ENCODE measurements at places on chromosomes 1 and 21.

DNA sequence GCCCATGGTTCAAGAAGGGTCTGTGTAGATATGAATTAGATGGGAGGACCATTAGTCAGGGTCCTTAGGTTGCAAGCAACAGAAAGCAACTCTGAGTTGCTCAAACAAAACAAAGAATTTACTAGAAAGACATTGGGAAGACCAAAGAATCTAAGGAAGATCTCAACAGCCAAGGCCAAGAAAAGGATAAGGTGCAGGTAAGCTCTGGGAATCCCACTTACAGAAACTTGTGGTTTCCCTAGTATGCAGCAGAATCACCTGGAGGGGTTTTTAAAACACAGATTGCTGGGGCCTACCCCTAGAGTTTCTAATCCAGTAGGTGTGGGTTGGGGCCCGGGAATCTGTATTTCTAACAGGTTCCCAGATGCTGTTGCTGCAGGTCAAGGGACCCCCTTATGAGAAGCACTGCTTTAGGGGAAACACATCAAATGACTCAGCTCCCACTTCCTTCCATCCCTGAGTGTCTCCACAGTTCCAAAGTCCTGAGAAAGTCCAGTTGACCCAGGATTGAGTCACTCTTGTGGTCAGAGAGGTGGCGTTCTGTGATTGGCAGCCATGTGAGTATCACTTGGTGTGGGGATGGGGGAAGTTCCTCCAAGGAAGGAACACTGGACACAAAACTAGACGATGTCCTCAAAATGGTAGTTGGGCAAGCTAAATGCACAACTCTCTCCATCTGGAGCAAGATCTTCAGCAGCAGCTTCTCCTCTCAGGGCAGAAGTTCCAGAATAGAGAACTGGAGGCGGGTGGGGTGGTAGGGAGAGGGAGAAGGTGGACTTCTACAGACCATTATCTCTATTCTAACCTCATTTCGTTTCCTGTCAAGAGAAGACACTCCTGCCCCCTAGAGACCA is 24.2 kb upstream of the EYA3 start:
- DNase-seq, result no peak

- DNase-seq, result peak; percentile 73
Measured at GRCh38 chr1:166884040-166884642, 8.1 kb upstream of the TADA1 start.

- DNase-seq, result no peak
Measured at GRCh38 chr1:231628207-231628876, 1.8 kb downstream of the DISC1 start.

GRCh38 chr1:20153000-20153418 is 13.9 kb downstream of the PLA2G2F start:
- peak; percentile 68 for DNase-seq

DNA sequence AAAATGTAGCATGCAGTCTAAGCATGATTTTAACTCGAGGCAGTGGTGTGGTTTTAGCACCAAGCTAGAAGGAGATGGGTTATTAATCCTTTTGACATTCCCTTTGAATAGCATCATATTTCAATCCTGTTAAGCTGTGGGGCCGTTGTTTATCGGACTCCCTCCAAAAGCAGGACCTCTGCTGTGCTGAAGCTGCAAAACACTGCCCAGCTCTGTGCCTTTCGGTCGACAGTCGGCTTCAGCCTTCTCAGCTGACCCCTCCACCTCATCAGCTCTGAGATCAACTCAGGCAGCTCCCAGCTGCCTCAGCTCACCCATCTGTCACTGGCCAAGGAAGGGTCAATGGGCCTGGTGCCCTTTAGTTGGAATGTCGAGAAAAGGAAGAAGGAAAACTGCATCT is 95.5 kb downstream of the KAZN start:
- DNase-seq, result no peak

DNA sequence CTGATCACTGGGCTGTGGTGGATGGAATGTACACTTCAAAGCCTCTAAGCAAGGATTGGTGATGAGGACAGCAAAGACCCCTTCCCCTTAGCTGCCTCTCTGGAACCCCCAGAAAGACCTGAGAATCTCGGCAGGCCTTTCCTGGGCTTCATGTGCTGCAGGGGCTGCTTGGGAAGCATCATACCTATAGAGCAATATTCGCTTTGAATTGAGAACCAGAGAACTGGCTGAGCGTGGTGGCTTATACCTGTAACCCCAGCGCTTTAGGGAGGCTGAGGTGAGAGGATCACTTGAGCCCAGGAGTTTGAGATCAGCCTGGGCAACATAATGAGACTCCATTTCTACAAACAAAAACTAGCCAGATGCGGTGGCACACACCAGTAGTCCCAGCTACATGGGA is 22.0 kb downstream of the CSF1 start:
- DNase-seq, result no peak

GRCh38 chr1:155703216-155703615 is 14.3 kb downstream of the DAP3 start:
- no peak for DNase-seq

DNA sequence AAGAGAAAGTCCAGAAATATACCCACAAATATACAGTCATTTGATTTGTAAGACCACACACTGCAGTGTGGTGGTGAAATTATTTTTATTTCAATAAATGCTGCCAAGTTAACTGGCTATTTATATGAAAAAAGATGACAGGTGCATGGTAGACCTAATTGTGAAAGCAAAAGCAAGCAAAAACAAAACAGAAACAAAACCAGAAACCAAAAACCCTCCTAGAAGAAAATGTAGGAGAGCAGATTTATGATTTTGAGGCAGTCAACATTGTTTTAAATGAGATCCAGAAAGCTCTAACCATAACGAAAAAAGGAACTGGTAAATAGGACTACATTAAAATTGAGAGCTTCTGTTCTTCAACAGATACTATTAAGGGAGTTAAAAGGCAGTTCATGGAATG is 303.6 kb downstream of the PRDM2 start:
- DNase-seq, result no peak

DNA sequence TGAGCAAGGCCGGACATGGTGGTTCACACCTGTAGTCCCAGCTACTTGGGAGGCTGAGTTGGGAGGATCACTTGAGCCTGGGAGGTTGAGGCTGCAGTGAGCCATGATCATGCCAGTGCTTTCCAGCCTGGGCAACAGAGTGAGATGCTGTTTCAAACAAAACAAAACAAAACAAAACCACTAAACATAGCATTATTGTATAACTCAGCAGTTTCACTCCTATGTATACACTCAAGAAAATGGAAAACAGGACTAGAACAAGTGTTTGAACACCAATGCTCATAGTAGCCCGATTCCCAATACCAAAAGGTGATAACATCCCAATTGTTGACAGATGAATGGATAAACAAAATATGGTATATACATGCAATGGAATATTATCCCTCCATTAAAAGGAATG is 1.3 kb upstream of the SPATA21 start:
- no peak for DNase-seq

DNA sequence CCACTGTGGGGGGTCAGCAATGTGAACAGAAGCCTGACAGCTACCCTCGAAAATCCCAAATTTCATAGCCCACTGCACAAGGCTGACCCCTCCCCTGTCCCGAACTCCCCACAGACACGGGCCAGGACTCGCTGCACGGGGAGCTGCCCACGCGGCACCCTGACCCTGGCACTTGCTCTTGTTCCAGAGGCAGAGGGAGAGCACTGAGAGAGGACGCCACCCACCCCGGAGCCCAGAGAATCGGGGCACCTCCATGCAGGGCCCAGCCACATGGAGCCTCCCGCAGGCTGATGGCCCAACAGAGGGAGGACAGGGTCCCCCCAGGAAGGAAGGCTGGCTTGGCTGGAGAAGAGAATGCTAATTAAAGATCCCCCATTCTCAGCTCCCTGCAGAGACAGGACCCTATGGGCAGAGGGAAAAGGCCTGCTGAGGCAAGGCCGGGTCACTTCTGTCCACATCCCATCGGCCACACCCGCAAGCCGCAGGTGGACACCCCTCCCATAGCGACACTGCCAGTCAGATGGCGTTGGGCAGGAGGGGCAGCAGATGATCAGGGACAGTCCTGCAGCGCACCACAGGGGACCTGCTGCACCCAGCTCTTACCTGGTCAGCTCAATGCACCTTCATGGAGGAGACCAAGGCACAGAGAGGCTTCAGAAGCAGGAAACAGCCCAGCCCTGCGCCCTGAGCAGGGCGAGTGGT is 136.9 kb downstream of the NPHP4 start:
- DNase-seq, result no peak

- DNase-seq, result no peak
Measured at GRCh38 chr1:197903196-197903514, 725 bp downstream of the C1orf53 start.

DNA sequence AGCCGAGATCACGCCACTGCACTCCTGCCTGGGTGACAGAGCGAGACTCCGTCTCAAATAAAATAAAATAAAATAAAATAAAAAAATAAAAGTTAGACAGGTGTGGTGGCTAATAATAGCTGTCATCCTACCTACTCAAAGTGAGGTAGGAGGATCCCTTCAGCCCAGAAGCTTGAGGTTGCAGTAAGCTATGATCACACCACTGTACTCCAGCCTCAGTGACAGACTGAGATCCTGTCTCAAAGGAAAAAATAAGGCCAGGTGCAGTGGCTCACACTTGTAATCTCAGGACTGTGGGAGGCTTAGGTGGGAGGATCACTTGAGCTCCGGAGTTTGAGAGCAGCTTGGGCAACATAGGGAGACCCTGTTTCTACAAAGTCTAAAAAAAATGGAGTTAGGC is 18.0 kb downstream of the NOL9 start:
- no peak for DNase-seq

GRCh38 chr1:22488319-22488718 is 36.7 kb downstream of the ZBTB40 start:
- DNase-seq, result no peak

DNA sequence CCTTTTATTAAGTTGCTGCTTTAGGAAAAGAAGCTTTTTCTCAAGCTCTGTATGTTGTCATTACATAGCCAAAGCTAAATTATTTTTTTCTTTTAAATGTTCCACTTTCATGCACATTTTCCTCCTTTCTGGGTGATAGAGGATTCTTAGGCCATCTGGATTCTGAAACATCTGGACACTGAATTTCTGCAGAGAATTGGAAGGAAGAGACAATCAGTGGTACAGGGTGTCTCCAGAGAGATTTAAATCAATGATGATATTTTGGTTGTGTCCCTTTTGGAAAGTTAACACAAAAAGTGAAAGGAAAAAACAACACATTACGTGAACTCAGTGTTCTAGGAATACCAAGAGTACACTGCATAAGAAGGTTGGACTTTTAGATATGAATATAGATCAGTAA is 211.4 kb upstream of the PKN2 start:
- no peak for DNase-seq

GRCh38 chr1:10734962-10735544 is 61.4 kb downstream of the CASZ1 start:
- DNase-seq, result no peak

GRCh38 chr1:185860859-185861258 is 126.7 kb downstream of the HMCN1 start:
- DNase-seq, result no peak

- no peak for DNase-seq
Measured at GRCh38 chr1:89310505-89310904, 37.8 kb upstream of the GBP5 start.

- DNase-seq, result no peak
Measured at GRCh38 chr1:86765073-86765472, 60.7 kb downstream of the SH3GLB1 start.

GRCh38 chr1:228923973-228924686 is 188.9 kb downstream of the RHOU start:
- DNase-seq, result no peak

DNA sequence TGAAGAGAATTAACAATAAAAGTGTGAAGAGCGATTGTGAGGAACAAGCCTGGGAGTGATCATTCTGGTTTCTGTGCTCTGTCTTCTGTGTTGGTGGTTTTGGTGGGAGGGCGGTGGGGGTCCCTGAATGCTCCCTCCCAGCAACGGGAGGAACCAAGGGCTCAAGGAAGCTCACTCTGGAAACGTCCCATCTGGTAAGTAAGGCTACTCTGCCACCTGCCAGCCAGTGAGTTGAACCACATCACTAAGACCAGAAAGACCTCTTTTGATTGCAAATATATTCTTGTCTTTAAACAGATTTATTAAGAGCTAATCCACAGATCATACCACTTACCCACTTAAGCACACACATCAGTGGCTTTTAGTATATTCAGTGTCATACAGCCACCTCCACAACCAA is 125.0 kb downstream of the PRDM2 start:
- DNase-seq, result no peak

GRCh38 chr1:246270236-246270635 is 236.8 kb downstream of the SMYD3 start:
- DNase-seq, result no peak

DNA sequence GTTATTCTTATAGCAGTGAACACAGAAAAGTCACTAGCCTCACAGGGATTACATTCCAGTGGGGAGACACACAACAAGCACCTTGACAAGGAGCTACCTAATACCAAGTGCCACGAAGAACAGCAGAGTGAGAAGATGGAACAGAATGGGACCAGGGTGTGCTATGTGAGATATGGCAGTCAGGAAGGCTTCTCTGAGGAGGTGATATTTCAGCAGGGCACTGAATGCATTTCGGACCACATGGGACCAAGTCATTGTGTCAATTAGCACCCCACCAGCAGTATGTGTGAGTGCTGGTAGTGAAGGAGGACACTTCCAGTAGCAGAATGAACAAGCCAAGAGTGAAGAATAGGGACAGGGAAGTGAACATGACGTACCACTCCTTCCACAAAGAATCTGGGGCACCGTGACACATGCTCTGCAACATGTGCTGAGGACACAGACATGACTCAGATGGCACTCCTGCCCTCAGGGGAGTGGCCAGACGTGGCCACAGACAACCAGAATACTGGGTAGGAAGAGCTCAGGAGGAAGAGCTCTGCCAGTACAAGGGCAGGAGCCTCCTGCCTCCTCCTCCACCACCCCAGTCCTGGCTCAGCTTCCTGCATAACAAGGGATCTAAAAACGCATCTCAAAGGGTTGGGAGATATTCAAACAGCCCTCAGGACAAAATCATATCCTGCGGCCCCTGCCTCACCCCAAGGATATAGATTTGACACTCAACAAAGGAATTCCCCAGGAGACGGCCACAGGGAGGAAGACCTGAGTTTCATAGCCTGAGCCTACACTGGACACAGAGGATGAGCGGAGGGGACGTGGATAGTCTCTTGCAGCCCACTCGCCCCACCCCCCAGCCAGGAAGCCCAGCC is 102.5 kb downstream of the TRABD2B start:
- DNase-seq, result no peak

DNA sequence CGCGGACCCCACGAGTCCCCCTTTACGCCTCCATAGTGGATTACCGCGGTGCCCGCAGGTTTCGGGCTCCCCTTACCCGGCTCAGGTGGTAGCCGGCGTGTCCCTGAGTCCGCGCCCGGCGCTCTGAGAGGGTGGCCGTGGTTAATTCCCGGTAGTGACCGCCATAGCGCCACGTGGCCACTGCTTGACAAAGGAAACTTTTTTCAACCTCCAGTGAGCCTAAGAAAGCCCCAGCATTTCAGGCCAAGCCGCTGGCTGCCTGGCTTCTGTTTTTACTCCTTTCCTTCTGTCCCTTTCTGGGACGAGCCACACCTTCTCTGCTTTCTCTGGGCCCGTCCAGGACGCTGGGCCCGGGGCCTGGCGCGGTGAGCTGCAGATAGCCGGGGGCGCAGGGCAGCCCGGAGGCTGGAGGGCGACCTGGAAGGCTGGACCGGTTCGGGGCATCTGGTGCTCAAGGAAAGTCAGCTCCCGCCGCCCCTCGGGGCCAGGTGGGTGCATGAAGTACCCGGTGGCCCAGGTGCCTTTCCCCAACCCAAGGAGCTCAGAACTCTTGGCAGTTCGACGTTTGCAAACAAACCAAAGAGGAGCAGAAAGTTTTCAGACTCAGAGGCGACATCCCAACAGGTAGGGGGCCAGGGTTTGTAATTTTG is 540 bp upstream of the C1orf198 start:
- DNase-seq, result peak; percentile 81
